ENCODE measurements at places on chromosomes 2 and 18. TPM values are rescaled to one million over a fixed set of nuclear protein-coding genes. Genes with fewer than 3 reads are reported as not detected.

DNA sequence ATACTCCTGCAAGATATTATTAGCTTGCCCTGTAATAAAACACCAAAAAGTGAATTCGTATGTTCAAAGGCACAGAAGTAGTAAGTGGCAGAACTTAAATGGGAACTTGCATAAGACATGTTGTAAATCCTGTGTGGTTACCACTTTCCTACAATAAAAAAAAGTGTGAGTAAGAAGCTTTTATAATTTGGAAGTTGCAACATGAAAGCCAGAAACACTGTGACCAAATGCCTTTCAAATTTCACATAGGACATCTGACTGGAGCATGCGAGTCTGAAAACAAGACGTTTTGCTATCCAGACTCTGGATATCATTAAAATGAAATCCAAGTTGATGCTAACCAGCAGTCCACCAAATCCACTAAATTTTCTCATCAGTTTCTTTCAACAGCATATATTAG, 886.2 kb upstream of the NRXN1 start:
- DNase-seq = no peak

DNA sequence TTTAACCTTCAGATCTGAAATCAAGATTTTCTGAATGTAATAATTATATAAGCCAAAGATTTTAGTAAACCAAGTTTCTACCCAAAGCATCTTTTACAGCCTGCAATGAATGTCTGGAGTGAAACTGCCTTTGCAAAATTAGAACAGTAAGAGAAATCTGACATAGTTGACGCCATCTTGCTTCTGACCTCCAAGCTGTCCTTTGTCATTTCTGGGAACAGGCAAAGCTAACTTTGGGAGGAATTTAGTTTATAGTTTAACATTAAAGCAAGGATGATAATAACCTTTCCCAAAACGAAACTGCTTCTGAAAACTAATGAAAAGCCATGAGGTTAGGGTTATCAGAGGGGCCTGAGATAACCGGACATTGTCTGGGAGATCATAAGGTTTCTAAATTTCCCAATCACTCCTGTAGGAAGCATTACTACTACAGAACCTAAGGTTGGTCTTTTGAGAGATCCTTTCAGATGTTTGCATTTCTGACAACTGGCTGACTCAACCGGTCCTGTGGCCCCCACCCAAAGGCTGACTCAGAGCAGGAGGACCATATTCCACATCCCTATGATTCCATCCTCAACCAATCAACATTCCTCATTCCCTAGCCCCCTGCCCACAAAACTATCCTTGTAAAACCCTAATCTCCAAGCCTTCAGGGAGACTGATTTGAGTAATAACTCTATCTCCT, 124.5 kb downstream of the TMEM131 start:
- DNase-seq = no peak

DNA sequence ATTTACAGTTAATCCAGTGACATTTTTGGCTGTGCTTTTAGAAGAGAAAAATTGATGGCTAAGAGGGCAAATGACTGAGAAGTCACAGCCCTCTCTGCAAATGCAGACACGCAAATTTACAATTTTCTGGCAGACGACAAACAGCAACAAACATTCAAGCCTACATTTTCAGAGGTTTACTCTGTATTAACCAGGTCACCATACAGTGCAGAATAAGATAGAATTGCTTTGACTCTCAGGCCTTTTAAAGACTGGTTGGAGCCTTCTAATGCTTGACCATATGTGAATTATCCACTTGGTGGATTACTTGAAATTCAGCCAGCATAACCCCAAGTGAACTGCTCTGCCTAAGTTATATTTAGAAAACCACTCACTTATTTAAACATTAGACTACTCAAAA, 280.9 kb upstream of the STON1 start:
- DNase-seq = no peak

GRCh38 chr2:63789338-63790020, 52.2 kb upstream of the UGP2 start:
- no peak for DNase-seq

DNA sequence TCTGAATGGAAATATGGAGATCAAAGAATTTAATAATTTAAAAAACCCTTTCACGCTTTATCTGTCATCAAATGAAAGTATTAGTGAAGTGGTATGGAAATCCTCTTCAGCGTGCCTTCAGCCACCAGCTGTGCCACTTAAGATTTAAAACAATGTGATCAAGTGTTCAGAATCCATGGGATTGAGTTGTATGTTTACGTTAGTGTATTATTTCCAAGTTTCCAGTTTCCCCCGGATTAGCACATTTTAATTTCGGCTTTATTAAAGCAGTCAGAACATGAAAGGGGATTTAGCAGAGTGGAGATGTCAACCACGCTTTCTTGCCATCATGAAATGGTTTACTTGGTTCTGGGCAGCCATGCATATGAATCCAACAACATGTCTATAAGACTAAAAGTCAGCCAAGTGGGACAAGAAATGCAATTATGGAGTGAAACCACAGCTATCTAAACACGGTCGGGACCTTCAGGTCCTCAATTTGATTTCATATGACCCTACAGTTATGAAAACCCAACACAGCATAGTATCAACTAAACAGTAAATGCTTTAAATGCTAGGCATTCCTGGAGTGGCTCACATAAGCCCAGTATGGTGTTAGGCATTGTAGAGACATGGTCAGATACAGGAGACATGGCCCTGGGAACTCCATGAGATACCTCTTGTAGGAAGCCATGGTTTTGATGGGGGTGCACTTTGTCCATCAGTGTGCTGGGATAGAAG, 224.9 kb upstream of the EPAS1 start:
- DNase-seq = no peak

GRCh38 chr2:127355407-127356008, 32.3 kb downstream of the MAP3K2 start:
- no peak for DNase-seq

DNA sequence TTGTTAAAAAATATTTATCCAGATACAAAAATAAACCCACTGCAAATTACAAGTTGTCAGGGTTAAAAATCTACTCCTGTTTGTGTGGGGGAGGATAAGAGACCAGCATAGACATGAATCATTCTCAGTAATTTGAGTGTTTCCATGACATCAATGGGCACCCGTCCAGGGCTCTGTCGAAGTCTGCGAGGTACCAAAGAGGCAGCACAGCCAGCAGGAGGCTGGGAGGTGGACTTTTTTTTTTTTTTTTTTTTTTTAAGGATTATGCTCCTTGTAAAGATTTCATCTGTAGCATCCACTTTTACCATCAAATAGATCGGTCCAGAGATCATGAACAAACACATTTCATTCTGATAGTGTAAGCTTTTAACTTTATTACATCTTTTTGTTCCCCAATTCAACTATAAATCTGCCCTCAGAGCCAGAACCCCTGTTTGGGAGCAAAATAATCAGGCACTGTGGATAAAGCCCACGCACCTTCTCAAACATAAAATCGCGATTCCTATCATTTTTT, 182.0 kb downstream of the TCF4 start:
- DNase-seq = peak; percentile 87

DNA sequence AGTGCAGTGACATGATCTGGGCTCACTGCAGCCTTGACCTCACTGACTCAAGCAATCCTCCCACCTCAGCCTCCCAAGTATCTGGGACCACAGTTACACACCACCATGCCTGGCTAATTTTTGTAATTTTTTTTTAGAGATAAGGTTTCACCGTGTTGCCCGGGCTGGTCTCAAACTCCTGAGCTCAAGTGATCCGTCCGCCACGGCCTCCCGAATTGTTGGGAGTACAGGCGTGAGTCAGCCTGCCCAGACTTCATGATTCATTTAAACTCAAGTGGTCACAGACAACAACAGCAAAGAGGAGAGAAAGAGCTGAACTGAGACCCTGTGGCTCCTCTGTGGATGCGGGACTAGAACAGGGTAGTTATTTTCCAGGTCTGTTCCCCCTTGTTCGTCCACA, 83.0 kb downstream of the TSHZ1 start:
- DNase-seq = no peak

- DNase-seq = no peak
These were observed 350.6 kb upstream of the VRK2 start for GRCh38 chr2:57696016-57696415.

- DNase-seq = no peak
These were observed 258.0 kb upstream of the SIX2 start for GRCh38 chr2:45267062-45267792.

DNA sequence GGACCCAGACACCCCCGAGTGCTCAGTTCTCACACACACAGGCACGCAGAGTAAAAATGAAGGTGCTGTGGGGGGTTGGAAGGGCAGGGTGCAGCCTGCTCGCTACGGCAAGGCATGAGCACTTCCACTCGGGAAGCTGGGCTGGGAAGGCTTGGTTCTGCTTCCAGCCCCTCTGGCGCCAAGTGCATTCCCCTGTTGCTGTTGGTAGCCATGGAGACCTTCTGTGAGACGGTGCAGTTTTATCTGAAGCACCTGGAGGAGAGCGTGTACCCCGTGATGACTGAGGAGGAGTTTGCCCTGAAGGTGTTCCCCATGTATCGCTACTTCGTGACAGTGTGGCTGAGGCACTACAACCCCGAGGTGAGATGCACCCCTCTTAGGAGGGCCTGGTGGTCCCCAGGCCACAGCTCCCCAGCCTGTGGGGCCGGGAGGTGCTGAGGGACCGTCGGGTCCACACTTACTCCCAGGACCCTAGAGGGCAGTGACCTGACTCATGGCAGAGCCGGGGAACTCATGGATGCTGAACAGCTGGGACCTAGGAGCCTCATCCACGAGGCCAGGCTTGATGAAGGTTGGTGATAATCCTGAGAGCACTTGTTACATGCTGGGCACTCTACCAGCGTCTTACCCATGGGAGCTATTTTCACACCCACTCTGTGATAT, 15.5 kb downstream of the MROH2A start:
- DNase-seq = no peak

DNA sequence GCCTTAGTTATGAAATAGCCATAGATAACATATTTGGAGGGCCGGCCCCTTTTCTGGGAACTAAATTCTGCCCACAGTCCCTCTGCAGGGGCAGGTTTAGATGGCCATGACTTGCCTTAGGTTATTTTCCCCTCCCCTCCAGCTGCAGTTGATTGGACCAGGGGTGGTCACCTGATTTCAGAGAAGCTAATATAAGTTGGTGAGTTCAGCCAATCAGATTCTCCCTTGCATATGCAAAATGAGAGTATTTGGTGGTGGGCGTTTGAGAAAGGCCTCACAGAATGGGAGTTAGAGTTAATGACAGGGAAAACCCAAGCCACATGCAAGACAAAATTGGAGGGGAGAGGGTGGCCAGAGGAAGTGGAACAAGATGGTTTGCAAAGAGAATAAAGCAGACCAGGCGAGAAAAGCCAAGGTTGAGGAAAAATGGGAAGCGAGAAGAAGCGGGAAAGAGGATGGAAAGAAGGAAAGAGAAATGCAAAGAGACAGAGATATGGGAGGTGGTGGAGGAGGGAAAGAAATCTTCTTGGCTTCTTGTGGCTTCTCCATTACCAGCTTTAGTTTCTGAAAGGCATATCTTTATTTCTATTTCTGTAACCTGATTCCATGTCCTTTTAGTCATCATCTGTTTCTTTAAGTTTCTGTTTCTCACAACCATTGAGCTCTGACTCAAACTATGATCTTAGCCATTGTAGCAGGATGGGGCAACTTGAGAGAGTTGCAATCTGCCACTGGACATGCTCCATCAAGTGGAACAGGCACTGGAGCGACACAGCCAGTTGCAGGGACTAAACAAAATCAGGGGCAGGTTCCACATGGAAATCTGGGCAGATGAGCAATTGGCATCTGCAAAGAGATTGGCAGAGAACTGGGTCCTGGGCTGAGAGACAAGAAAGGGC, 108.1 kb upstream of the SIX3 start:
- DNase-seq = no peak

- DNase-seq = peak; percentile 29
These were observed 26.3 kb downstream of the MRPL35 start for GRCh38 chr2:86225581-86225980.

DNA sequence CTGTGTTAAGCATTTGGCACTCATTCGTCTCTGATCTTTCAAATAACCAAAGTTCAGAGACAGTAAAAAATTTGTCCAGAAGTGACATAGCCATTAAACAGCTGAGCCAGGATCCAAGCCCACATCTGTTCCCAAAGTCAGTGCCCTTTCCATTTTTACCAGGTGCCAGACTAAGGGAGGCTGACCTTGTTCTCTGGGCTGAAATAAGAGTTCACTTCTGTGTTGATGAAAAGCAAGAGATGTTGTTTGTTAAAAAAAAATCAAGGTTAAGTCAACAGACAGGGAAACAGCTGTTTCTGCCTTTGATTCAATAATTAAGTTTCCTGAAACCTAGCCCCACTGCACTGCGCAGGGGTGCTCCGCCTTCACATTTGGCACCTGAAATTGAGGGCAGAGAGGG, 117.1 kb downstream of the PRKRA start:
- no peak for DNase-seq

DNA sequence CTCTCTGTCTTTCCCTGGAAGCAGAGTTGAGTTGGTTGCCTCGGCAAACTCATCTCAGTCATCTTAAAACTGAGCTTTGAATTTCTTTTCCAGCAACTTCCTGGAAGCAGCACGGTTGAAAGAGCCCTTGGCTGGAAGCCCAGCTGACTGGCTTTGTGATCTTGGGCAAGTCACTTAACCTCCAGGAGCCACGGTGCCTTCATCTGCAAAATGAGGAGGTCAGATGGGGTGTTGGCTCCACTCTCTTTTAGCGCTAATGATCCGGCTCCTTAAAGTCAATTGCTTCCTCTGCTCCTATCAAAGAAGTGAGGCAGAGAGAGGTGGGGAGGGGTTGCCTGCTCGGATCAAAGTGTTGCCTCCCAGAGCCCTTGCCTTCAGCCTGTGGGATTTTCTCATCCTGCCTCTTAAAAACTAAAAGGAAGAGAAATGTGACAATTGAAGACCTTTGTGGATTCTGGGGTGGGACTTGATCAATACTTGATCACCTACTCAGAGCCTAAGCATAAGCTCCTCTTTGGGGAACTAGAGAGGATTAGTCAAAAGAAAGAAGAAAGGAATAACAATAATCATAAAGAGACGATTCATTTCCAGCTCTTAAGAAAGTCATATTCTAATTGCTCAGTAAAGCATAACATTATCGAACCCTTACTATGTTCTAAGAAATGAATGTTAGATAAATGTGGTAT, 86.6 kb downstream of the MYCN start:
- no peak for DNase-seq

- DNase-seq = no peak
These were observed 29.7 kb downstream of the MAP3K2 start for GRCh38 chr2:127358044-127358443.

DNA sequence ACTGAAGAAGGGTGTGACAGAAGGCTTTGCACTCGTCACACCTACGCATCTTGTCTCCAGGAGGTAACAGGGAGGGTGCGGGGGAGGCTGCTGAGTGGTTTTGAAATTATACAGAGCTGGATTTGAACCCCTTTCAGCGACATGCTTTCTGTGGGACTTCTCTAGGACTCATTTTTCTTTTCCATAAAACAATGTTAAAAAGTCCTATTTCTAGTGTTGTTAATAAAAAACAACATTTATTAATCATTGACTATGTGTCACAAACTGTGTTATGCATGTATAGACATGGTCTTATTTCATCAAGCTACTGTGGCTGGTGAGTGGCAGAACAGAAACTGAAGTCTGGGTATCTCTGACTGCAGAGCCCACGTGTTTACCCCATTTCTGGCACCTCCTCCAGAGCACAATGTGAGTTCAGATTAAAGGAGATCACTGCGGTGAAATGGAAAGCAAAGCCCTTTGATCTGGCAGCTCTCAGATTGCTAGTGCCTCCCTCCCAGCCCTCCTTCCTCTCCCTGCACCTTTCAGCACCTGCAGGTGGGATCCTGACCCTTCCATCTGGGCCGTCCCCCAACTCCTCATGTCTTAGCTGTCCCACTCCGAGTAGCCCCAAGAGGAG, 315.5 kb upstream of the MYT1L start:
- no peak for DNase-seq

IL36RN gene
- not detected for total RNA-seq

ANKRD29 gene
- 0.58 TPM for total RNA-seq

TMEFF2 gene
- not detected for total RNA-seq

ASTL gene
- total RNA-seq = not detected

ICOS gene
- total RNA-seq = not detected

IL36A gene
- not detected for total RNA-seq

XIRP2 gene
- 6.5 TPM for total RNA-seq

All from glomerular endothelial cell (primary cell).